NT2/D1 (cell line): ENCODE measurements at places on chromosomes 1 and 21.

- no peak for DNase-seq
Measured at GRCh38 chr1:25568834-25569596, 25.6 kb downstream of the LDLRAP1 start.

DNA sequence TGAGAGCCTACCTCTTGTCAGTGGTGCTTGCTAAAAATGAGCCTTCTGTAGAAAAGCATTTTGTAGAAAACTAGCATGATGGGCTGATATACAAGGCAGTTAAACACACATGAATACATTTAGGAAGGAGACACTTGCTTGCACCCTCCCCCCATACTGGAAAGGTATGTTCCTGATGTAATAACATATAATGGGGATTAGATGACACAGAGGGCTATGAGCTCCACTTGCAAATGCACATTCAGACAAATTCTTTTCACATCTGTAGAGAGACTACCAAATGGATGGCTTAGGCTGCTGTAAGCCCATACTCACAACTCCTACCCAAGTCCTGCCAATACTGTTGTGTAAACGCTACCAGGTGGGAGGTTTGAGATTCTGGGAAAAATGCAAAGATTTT, 634.0 kb downstream of the SMYD3 start:
- DNase-seq: no peak

GRCh38 chr1:223474804-223475203, 81.6 kb downstream of the CCDC185 start:
- DNase-seq: no peak

DNA sequence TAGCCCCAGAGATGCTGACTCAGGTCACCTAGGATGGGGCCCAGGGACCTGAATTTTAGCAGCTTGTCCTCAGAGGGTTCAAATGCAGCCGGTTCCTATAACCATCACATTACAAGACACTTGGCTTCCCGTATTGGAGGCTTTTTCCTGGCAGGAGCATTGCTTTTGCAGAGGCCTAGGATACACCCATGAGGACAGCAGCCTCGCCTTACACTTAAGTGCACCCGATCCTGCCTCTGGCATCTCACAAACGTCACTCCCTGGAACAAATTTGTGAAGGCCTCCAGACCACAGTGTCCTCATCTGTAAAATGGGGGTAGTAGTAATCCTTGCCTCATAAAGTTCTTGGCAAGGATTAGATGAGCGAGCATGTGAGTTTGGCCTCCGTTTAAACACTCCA, 130.0 kb downstream of the KAZN start:
- no peak for DNase-seq

GRCh38 chr1:34711485-34711884, 43.4 kb upstream of the GJB5 start:
- DNase-seq: no peak

DNA sequence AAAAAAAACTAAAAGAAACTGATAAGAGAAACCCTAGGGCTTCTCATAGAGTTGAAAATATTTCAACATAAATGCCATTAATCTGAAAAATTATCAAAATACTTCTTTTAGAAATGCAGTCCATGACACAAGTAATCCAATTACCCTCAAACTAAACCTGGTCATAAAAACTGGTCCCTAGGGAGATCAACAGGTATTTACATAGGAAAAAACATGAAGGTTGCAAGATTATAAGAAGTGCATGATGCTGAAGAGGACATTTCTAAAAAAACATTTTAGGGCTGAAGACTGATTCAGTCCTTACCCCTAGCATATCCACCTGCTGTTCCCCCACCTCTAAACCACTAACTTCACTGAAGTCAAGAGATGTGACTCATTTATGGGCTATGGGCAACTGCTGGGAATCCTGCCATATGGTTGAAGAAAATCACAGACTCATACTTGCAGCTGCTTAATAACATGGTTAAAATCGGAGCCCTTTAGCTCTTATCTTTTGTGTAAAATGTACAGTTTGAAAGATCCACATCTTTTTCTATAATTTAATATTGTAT, 131.0 kb upstream of the RUNX1 start:
- DNase-seq: no peak

DNA sequence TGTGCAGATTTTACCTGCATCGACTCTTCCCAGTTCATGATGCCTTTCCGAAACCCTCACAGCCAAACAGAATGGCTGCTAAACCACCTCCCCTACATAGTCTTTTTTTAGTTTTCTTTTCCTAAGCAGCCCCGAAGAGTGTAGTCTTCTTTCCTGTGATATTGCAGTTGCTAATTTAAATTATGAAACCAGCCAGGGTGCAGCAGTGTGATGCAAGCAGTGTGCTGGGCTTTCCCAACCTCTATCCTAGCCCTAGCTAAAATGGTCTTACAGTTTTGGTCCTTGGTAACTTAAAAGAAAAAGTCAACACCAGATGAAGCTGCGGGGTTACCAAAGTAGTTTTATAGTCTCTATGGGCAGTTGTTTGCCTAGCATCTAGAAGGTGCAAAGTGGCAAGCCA, 82.0 kb upstream of the GCLM start:
- no peak for DNase-seq

DNA sequence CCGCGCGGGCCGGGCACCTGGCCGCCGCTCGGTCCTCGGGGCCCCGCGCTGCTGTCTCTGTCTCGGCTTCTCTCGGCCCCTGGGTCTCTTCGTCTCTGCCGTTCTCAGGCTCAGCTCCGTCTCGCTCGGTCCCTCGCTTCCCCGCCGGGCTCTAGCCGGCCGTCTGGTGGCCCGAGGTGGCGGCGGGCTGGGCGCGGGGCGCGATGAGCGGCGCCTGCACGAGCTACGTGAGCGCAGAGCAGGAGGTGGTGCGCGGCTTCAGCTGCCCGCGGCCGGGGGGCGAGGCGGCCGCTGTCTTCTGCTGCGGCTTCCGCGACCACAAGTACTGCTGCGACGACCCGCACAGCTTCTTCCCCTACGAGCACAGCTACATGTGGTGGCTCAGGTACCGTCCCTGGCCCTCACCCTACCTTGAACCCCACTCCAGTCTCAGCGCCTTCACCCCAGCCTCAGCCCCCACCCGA, 355 bp downstream of the SHISAL2A start:
- DNase-seq: no peak

DNA sequence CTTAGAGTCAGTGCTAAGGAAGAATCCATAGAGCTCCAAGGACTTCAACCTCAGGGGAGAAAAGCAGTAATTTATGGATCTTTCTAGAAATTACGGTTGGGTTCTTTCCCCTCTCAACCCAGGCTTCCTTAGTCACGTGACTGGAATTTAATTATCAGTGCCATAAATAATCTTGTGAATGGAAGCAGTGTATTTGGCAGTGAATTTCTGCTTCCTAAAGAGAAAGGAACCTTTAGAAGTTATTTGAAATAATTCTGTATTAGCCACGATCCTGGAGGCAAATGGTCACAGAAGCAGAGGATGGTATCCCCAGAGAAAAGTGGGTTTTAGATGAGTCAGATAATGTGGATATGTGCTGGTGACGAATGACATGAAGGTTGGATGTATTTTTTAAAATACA, 89.6 kb downstream of the NFIA start:
- DNase-seq: no peak

GRCh38 chr1:171484760-171485374, 463 bp upstream of the PRRC2C start:
- DNase-seq: no peak

- no peak for DNase-seq
Measured at GRCh38 chr1:205630241-205630640, 1.6 kb downstream of the ELK4 start.

- no peak for DNase-seq
Measured at GRCh38 chr1:178275553-178275952, 181.6 kb downstream of the RASAL2 start.

- peak; percentile 27 for DNase-seq
Measured at GRCh38 chr1:98761219-98761865, 99.8 kb downstream of the SNX7 start.

GRCh38 chr1:174433451-174433850, 14.3 kb upstream of the GPR52 start:
- no peak for DNase-seq

DNA sequence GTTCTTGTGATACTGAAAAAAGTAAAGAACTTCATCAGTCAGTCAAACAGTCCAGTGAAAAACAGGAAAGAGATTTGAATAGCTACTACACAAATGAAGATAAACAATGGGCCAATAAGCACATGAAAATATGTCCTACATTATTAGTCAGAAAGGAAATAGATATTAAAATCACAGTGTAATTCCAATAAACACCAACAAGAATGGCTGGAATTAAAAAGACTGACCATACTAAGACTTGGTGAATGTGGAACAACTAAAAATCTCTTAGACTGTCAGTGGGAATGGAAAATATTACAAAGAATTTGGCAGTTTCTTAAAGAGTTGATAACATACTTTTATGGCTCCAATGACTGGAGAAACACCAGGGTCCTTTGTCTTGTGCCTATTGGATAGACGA, 241.8 kb upstream of the USP24 start:
- DNase-seq: no peak

DNA sequence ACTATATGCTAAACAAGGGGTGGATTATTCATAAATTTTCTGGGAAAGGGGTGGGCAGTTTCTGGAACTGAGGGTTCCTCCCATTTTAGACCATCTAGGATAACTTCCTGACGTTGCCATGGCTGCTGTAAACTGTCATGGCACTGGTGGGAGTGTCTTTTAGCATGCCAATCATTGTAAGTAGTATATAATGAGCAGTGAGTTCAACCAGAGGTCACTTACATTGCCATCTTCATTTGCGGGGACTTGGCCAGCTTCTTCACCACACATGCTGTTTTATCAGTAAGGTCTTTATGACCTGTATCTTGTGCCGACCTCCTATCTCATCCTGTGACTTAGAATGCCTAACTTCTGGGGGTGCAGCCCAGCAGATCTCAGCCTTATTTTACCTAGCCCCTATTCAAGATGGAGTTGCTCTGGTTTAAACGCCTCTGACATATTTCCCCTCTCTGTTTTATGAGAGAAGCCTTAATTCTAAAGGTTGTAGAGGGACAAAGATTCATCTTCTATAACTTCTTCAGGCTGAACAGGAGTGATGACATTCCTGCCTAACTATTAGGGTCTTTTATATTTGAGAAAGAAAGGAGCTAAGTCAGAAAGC, 60.4 kb downstream of the DIP2A start:
- DNase-seq: no peak

GRCh38 chr1:24415334-24415909, at the start of gene NIPAL3:
Gene NIPAL3, plus strand, starts transcription at chr1:24415802. Its CDS starts 3,746 bp downstream, at chr1:24419548.
- DNase-seq: peak; percentile 100

- DNase-seq: no peak
Measured at GRCh38 chr1:44406737-44407429, 1.8 kb downstream of the RNF220 start.

GRCh38 chr21:42261829-42262200, 42.9 kb downstream of the ABCG1 start:
- no peak for DNase-seq

DNA sequence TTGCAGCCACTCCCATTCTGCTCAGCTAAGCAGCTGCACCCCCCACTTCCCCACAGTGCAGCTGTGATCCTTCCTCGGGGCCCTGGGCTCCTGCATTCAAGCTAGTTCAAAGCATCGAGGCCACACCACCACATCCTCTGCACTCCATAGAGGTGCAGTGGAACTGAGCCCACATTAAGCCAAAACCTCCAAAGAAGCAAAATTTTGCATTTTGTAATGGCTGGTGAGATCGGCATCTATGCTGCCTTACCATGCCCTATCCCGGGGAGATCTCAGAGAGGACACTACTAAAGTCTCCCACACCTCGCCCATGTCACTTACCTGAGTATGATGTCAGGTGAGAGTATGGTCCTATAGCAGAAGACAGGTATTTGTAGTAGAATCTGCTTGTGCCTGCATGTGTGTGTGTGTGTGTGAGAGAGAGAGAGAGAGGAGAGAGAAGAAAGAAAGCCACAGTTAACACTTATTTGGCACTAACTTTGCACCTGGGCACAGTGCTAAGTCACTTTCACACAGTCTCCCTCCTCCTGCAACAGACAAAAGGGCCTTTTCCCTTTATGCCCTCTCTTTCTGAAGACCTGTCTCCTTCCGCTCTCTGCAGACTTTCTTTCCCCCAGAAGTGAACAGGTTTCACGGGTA, 89.8 kb downstream of the KIF14 start:
- no peak for DNase-seq

GRCh38 chr1:166136222-166136621, 30.6 kb downstream of the FAM78B start:
- no peak for DNase-seq

GRCh38 chr1:201313086-201313485, 29.8 kb downstream of the PKP1 start:
- no peak for DNase-seq

- peak; percentile 98 for DNase-seq
Measured at GRCh38 chr1:31373056-31373896, at the start of gene FABP3. Gene FABP3, minus strand, starts transcription at chr1:31373076. Its CDS starts 62 bp downstream, at chr1:31373014.

- DNase-seq: no peak
Measured at GRCh38 chr1:181062836-181063428, 25.6 kb upstream of the IER5 start.

DNA sequence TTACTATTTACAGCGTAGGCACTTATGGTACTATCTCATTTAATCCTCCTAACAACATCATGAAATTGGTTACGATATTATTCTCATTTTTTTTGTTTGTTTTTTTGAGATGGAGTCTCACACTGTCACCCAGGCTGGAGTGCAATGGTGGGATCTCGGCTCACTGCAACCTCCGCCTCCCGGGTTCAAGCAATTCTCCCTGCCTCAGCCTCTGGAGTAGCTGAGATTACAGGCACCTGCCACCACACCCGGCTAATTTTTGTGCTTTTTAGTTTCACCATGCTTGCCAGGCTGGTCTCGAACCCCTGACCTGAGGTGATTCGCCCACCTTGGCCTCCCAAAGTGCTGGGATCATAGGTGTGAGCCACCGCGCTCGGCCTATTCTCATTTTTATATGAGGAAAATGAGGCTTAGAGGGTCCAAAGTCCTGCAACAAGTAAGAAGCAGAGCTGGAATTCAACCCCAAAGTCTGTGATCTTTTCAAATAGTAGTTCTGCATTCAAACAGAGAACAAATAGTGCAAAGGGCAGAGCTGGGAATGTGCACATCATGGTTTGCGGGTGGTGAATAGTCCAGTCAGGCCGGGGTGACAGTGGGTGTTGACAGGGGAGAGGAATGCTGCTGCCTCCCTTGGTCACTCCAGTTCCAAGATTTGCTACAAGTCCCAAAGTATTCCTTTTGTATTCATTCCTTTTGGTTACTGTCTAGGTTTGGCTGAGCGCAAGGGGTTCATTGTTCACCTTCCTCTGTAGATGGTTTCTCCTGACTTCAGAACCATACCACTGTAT, 4.6 kb downstream of the PRUNE1 start:
- DNase-seq: no peak

- no peak for DNase-seq
Measured at GRCh38 chr1:226486161-226486560, 62.4 kb upstream of the STUM start.

- DNase-seq: peak; percentile 87
Measured at GRCh38 chr1:218034468-218034867, 250.6 kb upstream of the RRP15 start.

- DNase-seq: no peak
Measured at GRCh38 chr1:88888750-88889149, 2.6 kb downstream of the GTF2B start.

DNA sequence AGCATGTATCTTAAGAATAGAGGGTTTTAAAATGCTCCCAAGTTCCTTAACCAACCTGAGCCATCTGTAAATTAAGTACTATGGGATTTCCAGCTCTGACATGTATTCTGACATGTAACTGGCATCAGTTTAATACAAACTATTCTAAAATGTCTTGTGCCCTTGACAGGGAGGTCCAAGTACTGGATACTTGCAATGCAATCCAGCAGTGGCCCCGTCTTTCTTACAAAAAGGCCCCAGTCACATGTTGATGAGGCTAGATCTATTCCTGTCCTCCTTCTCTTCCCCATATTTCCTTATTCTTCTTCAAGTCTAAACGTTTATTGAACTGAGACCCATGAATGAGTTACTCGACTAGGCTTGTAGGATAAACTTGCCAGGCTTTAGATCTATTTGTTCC, 46.4 kb downstream of the MRPL39 start:
- no peak for DNase-seq

- DNase-seq: no peak
Measured at GRCh38 chr1:84010136-84010535, 11.2 kb upstream of the TTLL7 start.
